CD4-positive, alpha-beta T cell treated with Interleukin-17A for 1 hour (primary cell): ENCODE measurements at places on chromosomes 3 and 15.
A peak's percentile ranks its signal among the peaks of the same experiment; 100 is the strongest.

- DNase-seq, result no peak
Measured at GRCh38 chr3:81245043-81245442, 516.4 kb downstream of the GBE1 start.

- no peak for DNase-seq
Measured at GRCh38 chr15:58583171-58583908, 151.5 kb downstream of the LIPC start.

DNA sequence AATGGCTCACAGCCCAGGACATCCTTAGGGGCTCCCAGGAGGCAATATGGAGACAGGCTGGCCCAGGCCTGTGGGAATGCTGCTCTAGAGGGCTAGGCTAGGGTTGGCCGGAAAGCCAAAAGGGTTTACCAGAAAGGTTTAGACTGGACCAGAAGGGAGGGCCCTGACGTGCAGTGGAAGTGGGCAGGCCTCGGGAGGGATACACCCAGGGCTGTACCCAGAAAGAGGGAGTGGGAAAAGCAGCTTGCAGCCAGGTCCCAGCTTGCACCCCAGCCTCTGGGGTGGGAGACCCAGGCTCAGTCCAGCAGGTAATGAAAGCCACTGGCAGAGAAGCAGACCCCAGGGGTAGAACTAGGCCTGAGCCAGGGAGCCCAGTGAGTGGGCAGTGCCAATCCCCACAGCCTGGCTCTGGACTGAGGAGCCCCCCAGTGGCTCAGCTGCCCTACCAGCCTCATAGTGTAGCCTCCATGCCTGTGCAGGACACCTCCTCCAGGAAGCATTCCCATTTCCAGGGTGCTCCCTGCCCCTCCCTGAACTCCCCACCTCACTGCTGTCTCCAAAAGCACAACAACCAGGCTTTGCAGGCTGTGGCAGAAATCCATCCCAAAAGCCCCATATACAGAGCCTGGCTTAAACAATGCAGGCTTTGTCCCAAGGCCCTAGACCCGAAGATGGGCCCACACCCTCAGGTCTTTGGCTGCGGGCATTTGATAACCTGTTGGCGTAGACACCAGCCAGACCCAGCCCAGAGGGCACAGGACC lies 3.5 kb downstream of the GORASP1 start:
- no peak for DNase-seq

DNA sequence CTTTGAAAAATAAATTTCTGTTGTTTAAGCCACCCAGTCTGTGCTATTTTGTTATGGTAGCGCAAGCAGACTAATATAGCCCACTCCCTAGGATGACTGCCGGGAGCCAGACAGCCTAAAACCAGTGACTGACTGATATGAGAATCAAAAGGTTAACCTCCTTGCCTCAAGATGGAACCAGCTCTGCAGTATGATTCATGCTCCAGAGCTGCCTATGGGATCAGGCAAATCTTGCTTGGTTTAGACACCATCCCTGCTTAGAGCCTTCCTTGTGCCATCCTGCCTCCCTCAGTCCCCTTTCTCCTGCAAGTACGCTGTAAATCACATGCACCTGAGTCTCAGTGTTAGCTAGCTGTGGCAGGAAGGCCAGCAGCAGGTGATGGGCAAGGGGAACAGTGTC lies 39.3 kb downstream of the TRANK1 start:
- DNase-seq, result no peak

DNA sequence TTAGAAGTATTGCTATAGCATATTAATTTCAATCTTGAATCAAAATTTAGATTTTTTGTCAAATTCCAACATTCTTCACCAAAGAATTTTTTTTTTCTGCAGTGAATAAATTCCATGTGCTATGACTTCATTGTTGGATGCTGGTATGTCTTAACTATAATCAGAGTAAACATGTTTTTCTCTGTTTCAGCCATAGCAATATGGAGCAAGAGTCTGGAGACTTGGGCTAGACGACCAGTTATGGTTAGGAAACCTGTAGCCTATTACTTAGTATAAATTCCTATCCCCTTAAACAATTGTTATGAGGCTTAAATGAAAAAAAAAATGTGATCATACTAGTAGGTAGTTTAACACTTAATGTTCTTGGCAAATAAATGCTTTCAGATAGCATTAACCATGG lies 431.9 kb upstream of the FRG2C start:
- no peak for DNase-seq

DNA sequence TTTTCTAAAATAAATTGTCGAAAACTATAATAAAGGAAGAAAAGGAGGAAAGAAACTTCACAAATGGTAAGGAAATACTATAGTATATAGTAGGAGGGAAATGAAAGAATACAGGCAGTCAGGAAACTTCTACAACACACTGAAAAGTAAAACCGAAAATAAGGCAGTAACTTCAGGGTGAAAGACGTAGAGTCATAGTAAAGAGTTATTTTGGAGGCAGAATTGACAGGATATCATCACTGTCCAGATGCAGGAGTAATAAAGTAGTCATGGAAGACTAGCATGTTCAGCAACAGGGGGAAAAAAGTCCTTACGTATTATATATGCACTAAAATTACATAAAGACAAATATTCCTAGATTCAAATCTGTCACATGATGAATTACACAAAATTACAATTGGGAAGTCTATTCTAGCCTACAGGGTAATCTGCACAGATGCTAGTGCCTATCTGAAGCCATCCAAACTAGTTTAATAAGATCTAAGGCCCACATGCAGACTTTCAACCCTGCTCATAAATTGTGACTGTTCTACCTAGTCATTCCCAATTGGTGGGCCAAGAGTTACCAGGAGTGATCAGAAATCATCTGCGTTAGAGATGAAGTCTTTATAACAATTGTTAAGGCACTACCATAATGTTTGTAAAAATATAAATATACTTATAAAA lies 14.0 kb downstream of the VPS13C start:
- peak; percentile 10 for DNase-seq

- no peak for DNase-seq
Measured at GRCh38 chr3:147089286-147089685, 317.1 kb downstream of the ZIC4 start.

DNA sequence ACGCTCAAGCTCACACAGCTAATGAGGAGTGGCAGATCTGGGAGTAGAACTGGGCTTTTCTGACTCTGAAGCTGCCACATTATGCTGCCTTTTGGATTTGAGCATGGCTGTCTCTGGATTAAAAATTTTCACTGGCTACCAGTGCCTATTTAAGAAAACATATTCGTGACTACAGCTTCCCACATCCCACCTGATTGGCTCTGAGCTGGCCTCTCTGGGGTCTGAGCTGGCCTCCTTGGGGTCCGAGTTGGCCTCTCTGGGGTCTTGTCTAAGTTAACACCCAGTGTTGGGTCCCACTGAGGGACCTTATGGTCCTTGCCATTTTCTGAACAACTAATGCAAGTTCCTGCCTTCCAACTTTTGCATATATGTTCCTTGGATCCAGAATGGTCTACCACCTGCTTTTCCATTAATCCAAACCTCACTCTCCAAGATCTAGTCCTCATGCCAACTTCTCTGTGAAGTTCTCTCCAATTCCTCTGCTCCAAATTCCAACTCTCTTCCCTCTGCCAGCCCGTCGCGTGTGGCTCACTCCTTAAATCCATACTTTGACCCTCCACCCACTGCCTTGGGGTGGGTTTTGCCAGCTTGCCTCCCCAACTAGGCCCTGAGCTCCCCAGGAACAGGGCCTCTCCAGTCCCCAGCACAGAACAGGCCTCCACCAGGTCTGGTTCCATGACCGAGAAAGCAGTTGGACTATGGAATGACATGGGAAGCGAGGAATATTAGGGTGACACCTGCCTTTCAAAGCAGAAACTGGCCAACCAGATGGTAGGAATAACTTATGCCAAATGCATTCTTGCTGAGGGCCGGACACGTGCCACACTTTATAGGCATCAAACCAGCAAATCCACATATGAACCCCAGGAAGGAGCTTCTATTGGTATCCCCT lies 42.5 kb downstream of the ATP2B2 start:
- DNase-seq, result no peak

DNA sequence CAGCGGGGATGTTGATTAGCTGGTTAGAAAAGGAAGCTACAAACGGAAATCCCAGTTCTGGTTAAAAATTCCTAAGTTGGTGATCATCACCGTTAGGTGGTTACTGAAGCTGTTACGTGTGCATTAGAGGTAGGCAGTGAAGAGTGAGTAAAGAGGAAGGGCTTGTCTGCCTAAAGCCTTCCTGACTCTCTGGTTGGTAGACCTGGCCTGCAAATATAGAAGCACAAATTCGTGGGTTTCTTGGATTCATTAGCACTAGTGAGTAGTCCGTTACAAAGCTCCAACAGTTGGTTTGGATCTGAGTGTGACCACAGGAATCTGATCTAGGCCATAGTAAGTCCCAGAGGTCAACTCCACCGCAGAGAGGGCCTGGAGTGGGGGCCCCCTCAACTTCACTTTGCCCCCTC lies 174.0 kb upstream of the TP63 start:
- DNase-seq, result no peak

- DNase-seq, result no peak
Measured at GRCh38 chr3:118688396-118688884, 346.2 kb downstream of the IGSF11 start.
